Activated CD4-positive, alpha-beta T cell treated with anti-CD3 and anti-CD28 coated beads, Interleukin-2, amount 50 U/mL, for 16 hours (primary cell): ENCODE measurements at places on chromosomes 7 and 10.

DNA sequence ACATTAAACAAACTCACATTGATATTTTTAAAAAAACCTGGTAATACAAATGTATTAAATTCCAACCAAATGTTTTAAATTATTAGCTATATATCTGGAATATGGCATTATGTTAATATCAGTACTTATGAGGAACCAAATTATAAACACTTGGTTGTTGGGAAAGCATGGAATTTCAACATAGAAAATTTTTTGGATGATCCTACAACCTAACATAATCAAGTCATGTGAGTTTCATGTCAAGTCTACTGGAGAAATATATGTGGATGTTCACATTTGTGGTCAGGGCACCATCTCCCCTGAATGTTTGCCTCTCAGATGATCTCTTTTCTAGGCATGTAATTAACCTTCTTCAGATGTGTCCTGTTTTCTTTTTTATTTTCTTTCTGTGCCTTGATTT, 5.2 kb upstream of the POT1 start:
- DNase-seq, result no peak

GRCh38 chr7:47782022-47782421, 166.2 kb downstream of the PKD1L1 start:
- DNase-seq, result no peak

- DNase-seq, result peak; percentile 61
Measured at GRCh38 chr7:115145512-115145911, 223.6 kb downstream of the MDFIC start.

DNA sequence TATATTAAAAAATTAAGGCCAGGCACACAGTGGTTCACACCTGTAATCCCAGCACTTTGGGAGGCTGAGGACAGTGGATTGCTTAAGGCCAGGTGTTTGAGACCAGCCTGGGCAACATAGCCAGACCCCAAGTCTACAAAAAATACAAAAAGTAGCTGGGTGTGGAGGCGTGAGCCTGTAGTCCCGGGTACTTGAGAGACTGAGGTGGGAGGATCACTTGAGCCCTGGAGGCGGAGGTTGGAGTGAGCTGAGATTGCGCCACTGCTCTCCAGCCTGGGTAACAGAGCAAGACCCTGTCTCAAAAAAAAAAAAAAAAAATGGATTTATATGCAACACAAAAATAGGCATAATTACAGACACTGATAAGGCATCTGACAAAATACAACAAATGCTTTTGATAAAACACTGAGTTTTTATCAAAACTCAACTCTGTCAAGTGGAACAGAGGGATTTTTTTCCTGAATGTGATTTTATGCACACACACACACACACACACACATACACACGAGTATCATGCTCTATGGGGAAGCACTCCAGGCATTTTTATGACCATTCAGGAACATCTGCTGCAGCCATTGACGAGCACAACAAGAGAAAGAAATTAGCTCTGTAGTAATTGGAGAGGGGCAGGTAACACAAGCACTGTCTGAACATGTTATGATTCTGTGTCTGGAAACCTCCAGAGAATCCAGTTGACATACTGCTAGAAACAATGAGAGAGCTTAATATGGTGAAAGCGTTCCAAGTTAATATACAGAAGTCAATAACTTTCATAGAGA, 193.1 kb downstream of the WDR37 start:
- DNase-seq, result no peak

DNA sequence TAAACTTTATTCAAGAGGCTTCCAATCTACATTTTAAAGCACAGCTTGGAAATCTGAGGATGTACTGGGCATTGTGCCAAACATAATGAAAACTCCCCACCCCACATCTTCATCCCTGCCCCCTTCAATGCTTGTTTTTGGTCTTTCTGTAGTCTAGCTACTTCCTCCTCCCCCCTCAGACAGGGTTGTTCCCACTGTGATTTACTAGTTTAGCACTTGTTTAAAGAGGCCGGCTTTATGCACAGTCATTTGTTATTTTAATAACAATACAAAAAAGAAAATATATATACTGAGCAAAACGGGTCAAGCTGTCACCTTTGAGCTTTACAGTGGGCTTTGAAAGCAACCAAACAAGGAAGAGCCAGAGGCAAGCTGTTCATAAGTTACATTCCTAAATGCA, 132.6 kb downstream of the CHRM2 start:
- DNase-seq, result no peak

DNA sequence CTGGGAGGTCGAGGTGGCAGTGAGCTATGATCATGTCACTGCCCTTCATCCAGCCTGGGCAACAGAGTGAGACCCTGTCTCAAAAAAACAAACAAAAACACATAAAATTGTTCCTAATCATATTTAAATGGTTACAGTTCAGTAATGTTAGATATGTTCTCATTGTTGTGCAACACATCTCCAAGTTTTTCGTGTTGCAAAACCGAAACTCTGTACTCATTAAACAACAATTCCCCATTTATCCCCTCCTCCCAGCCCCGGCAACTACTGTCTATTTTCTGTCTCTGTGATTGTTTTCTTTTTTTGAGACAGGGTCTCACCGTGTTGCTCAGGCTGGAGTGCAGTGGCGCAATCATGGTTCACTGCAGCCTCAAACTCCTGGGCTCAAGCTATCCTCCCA, 16.1 kb upstream of the PRXL2A start:
- DNase-seq, result no peak

DNA sequence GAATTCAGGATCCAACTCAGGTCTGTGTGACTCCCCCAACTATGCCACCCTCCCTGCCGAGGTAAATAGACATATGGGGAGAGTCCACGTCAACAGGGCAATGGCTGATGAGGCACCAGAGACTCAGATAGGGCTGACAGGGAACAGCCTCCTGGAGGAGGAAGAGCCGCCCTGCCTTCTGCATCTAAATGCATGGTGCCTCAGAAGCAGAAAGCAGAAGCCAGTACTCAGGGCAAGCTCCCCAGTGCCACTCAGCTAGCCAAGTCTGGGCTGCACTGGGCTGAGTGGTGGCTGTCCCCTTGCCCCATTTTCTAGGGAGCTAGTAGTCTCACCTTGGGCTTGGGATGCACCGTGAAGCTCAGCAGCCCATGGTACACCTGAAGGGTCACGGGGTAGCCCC, 11.0 kb downstream of the RRP12 start:
- DNase-seq, result no peak

DNA sequence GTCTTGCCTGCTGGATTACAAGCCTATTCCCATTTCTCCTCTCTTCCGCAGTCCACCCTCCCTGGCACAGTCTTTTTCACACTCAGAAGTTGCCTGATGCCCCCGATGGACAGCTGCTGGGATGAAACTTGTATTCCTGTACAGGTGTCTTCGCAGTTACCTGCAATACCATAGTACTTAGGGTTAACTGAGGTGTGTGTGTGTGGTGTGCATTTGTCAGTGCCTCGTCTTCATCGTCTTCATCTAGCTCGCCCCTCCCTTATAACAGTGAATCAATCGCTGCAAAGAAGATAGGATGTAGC, 11.0 kb downstream of the NXPH1 start:
- no peak for DNase-seq

GRCh38 chr10:24091256-24091655, 117.7 kb upstream of the KIAA1217 start:
- no peak for DNase-seq

- no peak for DNase-seq
Measured at GRCh38 chr10:89593043-89593442, 52.0 kb downstream of the PANK1 start.

DNA sequence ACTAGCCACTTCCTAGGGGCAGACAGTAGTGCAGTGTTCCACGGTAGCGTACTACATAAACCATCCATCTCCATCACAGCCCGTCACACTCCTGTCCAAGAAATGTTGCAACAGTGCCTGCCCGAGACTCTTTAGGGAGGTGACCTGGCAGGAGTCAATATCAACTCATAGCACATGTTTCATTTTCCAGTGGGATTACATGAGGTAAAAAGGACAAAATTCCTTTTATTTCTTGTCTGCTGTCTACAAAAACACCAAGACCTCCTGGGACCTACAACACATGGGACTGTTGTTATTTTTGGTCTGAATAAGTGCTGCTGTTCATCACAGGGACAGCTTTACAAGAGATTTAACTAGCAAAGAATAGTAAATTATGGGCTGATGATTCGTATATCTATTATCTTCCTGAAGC, 99.9 kb downstream of the MPP7 start:
- DNase-seq, result no peak

- DNase-seq, result peak; percentile 2
Measured at GRCh38 chr7:117188376-117188775, 134.5 kb downstream of the WNT2 start.

GRCh38 chr10:48251525-48252353, 22.8 kb downstream of the FRMPD2 start:
- no peak for DNase-seq

DNA sequence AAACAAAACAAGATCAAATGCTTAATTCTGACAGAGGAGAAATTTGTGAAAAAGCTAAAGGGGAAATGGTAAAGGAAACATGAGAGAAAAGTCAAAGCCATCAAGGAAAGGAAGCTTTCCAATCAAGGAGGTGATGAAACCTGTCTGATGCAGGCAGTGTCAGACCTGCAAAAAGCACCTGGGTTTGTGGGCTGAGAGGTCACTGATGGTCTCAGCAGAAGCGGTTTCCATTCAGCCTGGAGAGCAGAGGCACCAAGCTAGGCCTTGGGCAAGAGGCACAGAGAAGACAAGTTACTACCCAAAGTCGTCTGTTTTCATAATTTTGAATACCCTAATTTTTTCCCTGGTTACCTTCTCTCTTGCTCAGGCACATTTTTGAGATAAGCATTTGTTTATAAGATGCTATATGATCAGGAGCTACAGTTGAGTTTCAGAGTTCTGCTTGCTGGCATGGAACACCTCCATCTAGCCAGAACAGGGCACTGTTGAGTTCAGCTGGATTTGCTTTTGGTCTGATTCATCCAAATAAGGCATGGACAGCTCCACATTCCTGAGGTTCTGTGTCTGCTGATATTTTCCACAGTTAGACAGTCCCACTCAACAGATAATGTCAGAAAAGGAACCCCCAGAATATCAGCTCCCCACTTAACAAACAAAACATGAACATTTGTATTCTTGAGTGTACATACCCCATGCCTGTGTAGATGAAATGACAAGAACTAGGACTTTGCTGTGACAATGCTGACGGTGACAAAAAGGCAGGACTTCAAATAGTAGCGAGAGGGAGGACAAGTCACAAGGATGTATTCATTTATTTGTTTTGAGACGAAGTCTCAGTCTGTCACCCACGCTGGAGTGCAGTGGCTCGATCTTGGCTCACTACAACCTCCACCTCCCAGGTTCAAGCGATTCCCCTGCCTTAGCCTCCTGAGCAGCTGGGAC, 4.9 kb upstream of the PPIA start:
- DNase-seq, result no peak

DNA sequence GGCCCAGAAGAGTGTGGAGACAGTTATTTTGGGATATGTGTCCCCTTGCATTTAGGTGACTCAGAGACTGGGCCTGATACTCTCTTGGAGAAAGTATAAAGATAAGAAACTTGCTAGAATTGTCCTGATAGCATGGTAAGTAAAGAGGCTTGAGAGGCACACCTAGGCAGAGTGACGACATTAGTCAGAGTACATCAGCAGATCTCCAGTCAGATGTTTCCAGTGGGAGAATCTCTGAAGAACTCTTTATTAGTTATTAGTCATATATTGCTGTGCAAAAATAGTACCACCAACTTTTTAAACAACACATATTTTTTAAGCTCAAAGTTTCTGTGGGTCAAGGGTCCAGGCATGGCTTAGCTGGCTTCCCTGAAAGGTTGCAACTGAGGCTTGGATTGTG, 182.6 kb downstream of the NEBL start:
- no peak for DNase-seq

GRCh38 chr7:80552031-80552694, 40.3 kb upstream of the GNAT3 start:
- no peak for DNase-seq

- DNase-seq, result no peak
Measured at GRCh38 chr10:16792675-16793074, 24.5 kb downstream of the RSU1 start.

DNA sequence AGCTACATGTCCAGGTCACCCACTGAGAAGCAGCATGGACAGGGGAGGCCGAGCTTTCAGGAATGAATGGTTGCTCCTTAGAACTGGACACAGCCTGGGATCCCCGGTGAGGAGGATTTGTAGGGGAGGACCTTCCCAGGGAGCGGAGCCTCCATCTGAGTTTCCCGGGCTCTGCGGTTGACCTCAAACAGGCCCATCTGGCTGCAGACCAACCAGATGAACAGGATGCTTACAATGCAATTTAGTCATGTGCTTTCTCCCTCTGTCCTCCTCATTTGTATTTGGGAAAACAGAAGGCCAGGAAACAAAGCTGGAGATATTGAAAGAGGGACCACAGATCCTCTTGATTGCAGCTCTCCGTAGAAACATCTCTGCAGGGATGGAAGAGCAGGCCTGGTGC, 104.8 kb downstream of the EMX2 start:
- DNase-seq, result no peak

DNA sequence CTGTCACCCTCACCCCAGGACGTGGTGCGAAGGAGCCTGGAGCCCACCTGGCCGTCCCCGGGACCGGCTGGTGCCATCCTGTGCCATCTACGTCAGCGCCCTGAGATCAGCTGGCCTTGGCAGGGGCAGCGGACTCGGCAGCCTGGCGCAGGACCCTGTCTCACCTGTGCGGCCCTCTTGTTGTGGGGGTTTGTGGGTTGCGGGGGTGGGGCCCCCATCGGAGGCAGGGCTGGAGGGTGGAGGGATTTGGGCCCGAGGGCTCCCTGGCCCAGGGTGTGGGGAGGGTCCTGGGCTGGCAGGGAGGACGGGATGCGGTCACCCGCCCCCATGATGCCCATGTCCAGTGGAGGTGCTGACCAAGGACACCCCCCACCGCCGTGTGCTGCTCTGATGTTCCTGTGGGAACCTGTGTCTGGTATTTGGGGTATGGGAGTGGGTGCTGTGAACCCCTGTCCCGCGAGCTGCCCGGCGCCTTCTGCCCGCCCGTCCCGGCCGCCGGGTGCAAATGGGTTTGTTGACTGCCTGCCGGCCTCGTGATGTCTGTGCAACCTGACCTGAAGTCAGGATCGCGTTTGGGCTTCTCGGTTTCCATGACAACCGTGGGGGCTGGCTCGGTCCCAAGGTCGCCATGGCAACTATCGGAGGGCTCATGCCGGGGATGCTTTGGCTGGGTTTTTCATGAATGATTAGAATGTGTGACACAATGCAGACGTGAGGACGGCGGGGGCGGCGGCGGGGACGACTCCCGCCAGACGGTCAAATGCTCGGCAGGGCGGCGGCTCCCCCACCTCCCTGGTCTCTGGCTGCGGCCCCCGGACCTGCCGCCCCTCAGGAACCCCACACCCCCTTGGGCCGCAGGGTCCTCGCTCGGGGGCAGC, 7.3 kb downstream of the MAFK start:
- no peak for DNase-seq

GRCh38 chr10:97090644-97091043, 95.1 kb downstream of the SLIT1 start:
- DNase-seq, result no peak

DNA sequence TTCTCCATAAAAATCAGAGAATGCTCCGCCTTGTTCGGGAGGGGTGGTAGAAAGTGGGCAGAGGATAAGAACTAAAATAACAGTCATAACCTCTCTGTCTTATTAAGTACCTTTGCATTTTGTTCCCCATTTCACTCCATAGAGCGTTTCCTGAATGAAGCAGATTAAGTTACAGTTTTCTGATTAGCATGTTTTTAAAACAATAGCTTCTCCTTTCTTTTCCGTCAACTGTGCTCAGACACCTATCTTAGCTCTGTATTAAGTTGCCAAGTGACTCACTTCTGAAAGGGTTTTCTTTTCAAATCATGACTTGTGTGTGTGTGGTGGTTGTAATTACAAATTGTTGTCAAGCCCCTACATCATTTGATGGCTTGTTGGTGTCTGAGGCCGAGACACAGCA, 1.4 kb downstream of the HABP2 start:
- no peak for DNase-seq

GRCh38 chr10:5831446-5831782, 18.2 kb upstream of the GDI2 start:
- DNase-seq, result no peak
